ENCODE measurements at places on chromosomes 5 and 9. TPM values are rescaled to one million over a fixed set of nuclear protein-coding genes. Genes with fewer than 3 reads are reported as not detected.

Gene DNLZ
- total RNA-seq: 75.5 TPM

DNA sequence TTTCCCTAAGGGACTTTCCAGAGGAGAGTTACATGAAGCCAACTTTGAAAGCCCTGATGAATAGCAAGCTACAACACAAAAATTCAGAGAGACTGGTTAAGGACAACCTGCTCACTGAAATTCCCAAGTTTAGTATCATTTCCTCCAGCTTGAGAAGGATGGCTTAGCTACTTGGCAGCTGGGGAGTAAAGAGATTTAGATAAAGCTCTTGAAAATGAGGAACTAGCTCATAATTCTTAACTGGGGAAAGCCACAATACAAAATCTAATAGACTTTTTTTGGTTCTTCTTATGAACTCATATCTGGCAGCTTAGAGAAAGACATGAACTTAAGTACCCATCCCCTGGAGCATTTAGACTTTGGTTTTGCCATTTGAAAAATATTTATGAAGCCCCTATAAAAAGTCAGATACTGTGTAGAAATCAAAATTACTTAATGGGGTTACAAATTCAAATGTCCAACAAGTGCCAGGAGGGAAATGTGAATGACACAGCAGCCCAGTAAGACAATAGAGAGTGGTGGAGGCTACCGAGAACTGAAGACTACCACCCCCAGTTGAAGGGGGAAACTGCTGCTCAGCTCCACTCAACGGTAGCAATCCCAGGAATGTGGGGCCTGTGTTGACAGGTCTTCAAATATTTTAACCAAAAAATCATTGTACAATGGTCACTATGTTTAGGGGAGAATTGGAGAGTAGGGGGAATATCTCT, 79.4 kb upstream of the ADRB2 start:
- no peak for DNase-seq

DNA sequence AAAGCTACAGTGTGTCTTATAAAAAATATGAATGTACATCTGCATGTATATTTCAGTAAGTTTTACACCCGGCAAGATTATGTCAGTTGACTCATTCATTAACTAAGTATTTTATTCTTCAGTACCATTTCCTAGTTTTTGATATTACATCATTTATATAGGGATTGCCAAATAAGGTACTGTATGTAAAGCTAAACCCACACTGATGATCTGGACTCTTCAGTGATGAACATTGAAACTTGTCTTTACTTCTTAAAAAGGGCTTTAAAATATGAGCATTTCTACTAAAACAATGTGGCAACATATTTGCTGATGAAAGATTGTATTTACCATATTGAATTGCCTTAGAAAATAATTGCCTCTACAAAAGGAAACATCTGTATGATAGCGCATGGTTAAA, 151.8 kb upstream of the TLX3 start:
- no peak for DNase-seq

- DNase-seq: no peak
Measured at GRCh38 chr9:37949576-37949975, 45.6 kb upstream of the SLC25A51 start.
